ENCODE measurements at places on chromosomes 4 and X.

GRCh38 chr4:165293927-165294649, 33.4 kb upstream of the MSMO1 start:
- DNase-seq = no peak

GRCh38 chrX:113675278-113675677, 834.6 kb upstream of the AMOT start:
- DNase-seq = no peak

DNA sequence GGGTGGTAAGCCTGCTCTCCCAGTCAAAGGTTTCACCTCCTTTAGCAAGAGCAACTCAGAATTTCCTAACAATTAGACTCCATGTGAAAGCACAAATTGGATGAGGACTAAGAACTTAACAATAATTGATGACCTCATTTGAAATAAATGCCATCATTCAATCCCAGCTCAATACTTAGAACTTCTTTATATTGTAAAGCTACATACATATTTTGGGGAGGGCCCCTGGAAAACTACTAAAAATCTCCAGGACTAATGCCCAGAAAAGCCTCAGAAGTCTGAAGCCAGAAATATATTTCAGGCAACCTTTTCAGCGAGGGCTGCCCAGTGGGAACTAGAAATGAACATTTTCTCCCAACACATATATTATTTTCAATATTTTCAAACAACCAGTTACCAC, 38.1 kb downstream of the AMOT start:
- no peak for DNase-seq

- DNase-seq = no peak
Observed at GRCh38 chr4:76003035-76003434, 4.3 kb downstream of the CXCL9 start.

- DNase-seq = no peak
Observed at GRCh38 chrX:14027511-14028019, 2.1 kb downstream of the GEMIN8 start.

DNA sequence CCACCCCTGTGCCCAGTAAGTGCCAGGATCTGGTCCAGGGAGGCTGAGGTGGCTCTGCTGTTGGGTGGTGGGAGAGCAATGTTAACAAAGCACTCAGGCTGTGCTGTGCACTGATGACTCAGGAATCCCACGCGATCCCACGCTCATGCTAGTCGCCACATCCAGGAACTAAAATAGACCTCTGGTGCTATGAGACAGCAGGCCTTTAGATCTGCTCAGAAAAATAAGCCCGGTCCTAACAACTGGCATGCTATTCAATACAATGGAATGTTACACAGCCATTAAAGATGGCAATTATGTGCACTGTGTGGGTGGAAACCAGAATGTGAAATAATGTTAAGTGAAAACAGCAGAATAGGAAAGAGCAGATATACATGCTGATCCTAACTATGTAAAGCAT, 26.0 kb downstream of the ARL13A start:
- no peak for DNase-seq

DNA sequence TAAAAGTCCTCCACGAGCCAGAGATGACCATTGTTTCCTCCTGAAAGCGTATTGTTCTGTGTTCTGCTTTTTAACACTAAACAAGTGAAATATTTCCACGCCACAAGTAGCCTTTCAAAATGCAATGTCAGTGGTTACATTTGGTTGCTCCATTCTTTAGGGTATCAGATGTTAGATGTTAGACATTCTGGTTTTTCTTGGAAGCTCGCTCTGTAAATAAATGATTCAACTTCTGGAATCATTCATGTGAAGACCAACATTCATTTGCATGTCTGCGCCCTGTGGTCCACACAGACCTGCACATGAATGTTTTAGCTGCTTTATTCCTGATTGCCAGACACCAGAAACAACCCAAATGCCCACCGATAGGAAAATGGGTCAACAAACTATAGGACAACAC, 38.0 kb upstream of the HELT start:
- DNase-seq = no peak

DNA sequence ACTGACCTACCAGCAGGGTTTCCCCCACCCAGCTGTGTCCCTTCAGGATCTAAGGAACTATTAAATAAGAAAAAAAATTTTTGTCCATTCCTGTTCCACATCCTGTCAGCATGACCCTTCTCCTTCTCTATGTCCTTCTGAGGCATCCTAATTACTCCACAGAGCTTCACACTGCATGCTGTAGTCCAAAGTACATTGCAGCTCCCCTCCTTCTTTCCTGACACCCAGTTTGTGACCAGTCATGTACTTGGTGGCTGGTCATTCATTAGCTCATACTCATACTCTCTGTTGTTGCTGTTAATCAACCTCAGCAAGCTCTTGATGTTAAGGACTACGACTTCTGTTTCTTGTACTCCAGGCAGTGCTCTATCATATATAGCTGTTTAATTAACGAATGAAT, 2.4 kb upstream of the EGF start:
- no peak for DNase-seq

DNA sequence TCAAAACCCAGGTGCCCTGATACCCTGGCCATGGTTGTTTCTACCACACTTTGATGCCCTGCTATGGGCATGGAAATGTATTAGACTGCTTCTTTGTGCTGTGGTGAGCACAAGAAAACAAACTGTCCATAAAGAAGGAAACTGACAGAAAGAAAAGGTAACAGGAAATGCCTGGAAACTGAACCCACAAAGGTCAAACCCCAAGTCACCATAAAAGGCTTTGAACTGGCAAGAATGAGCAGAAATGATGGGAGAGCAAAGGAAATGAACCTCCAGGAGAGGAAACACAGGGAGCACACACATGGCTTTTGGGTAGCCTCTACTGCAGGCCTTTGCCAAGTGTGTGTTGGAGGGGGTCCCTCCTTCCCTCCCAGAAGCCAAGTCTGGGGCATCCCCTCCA, 35.0 kb downstream of the LHFPL1 start:
- no peak for DNase-seq

DNA sequence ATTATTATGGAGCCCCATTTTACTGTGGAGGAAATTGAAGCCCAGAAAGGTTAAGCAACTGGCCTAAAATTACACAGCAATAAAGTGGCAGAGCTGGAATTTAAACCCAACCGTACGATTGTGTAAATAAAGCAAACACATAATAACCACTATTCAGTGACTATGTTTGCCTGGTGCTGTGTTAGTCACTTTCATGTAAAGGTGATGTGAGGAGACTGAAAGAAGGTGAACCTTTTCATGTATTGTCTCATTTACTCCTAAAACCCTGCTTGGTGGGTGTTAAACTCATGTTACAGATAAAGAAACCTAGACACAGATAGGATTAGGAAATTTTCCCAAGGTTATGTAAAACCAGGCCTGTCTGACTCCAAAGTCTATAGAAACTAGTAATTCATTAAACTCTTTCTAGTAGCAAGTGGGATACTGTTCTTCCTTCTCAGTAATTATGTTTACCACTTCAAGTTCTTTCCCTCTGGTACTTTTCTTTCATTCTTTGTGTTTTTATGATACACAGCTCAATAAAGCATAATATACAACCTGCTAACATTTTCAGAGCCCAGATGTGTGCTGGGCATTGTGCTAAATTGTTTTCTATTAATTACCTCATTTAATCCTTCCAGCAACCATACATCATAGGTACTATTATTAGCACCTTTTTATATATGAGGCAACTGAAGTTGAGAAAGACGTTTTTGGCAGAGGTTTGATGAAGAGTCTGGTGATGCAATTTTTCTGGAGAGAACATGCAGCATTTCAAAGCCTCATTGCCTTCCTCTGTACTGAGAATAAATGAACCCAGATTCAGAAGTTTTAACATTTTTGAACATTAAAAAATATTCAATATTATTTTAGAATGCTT, 202.7 kb downstream of the SPRY1 start:
- peak; percentile 56 for DNase-seq

- no peak for DNase-seq
Observed at GRCh38 chrX:38513112-38513742, 48.1 kb upstream of the TSPAN7 start.

DNA sequence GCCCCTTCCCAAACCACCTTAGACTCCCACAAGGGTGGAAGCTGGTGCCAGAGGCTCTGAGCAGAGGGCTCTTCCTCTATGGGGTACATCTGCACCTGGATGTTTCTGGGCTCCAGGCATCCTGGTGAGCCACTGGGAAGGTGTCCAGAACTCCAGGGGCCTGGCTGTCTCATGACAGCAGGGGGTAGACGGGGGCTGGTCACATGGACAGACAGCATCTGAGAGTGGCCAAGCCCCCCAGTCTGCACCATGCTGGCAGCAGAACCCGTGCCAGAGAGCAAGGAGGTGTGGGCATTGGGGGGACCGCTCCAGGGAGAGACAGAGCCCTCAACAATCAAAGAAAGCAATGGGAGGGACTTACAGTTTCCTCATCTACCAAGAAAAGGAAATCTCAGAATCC, 39.5 kb downstream of the ZFYVE28 start:
- no peak for DNase-seq

GRCh38 chrX:56066016-56066415, 166.1 kb upstream of the KLF8 start:
- DNase-seq = no peak

GRCh38 chr4:64250061-64250460, 159.2 kb downstream of the TECRL start:
- DNase-seq = no peak

DNA sequence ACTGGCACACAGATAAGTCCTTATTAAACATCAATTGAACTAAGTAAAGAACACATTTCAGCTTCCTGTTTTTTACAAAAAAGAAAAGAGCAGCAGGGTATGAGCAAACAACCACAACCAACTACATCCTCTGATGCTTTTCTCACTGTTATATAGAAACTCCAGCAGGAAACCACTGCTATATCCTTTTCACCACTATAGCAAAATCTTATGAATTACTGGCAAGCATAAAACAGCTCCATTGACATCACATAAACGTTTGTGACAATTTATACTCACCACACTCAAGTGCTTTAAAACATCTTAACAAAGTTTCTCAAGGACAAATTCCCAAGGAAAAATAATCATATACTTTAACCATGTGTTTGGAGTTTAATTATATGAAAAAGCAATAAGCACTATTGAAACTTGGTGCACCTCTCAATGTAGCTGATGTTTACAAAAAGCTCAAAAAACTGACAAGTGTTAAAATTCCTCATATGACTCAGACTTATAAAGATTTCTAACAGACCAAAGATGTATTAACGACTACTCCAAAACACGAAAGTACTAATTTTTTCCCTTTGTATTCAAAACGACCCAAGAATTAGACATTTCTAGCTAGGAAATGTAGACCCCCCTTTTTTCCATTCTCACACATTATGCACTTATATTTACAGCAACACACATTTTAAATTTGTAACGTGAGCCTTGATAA, 12.9 kb downstream of the GPRIN3 start:
- DNase-seq = no peak

GRCh38 chr4:186957952-186958555, 234.4 kb upstream of the FAT1 start:
- DNase-seq = no peak

- DNase-seq = no peak
Observed at GRCh38 chrX:153693216-153694086, 5.7 kb downstream of the SLC6A8 start.

DNA sequence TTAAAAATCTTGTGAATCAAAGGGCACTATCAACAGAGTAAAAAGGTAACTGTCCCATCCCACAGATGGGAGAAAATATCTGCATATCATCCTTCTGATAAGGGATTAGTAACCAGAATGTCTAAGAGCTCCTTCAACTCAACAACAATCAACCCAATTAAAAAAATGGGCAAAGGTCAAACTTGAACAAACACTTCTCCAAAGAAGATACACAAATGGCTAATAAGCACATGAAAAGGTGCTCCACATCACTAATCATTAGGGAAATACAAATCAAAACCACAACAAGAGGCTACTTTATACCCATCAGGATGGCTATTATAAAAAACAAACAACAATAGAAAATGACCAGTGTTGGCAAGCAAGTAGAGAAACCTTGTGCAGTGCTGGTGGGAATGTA, 43.3 kb downstream of the TMEM165 start:
- no peak for DNase-seq

GRCh38 chr4:48491514-48492176, 1.6 kb downstream of the ZAR1 start:
- no peak for DNase-seq

Measured in right lung (tissue), 10 donors.